Stimulated activated CD8-positive, alpha-beta memory T cell treated with anti-CD3 and anti-CD28 coated beads, Interleukin-7, amount 100 ng/mL, for 48 hours (primary cell): ENCODE measurements at places on chromosomes 5 and 9.

DNA sequence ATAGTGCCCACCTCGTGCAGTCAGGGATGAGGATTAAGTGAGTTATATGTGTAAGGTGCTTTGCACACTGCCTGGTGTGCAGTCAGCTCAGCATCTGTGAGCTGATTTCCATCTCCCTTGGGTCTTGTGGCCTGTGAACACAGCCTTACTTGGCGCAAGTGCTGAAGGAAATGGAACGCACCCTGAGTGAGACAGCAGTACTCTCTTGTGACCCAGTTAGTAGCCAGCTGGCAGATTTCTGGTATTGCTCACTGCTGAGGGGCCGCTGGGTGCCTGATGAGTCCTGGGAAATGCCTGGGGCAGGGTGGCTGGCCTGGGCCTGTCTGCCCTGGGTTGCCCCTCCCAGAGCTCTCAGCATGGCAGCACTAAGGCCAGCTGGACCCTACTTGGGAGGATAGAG, 90.9 kb upstream of the BOD1 start:
- DNase-seq = no peak

DNA sequence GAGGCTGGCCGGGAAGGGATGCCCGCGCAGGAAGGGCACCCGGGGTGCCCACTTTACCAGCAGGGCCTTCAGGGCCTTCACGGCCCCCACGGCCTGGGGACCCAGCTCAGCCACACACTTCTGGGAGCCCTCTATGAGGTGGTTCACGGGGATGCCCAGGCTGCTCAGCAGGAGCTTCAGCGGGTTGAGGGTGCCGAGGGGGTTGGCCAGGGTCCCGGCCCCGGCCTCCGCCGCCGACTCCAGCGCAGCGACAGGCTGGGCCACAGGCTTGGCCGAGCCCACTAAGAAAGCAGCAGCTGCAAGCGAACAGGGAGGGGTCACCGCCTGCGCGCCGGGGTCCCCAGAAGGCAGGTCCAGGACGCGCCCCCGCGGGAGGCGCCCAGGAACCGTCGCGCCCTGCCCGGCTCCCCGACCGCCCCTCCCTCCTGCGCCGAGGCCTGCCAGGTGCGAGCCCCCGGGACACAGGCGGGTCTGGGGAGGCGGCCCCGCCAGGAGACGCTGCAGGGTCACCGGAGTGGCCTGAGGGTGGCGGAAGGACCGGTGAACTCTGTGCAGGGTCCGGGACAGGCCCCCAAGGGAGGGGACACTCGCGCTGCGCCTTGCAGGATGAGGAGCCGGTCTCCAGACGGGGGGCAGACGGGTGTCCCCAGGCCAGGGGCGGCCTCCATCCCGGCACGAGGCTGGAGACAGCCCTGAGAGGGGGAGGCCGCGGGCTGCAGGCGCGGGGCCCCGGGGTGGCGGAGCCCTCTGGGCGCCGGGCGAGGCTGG, 572 bp downstream of the SCGB3A1 start:
- no peak for DNase-seq

- no peak for DNase-seq
Observed at GRCh38 chr5:14188778-14189177, 45.6 kb downstream of the TRIO start.

DNA sequence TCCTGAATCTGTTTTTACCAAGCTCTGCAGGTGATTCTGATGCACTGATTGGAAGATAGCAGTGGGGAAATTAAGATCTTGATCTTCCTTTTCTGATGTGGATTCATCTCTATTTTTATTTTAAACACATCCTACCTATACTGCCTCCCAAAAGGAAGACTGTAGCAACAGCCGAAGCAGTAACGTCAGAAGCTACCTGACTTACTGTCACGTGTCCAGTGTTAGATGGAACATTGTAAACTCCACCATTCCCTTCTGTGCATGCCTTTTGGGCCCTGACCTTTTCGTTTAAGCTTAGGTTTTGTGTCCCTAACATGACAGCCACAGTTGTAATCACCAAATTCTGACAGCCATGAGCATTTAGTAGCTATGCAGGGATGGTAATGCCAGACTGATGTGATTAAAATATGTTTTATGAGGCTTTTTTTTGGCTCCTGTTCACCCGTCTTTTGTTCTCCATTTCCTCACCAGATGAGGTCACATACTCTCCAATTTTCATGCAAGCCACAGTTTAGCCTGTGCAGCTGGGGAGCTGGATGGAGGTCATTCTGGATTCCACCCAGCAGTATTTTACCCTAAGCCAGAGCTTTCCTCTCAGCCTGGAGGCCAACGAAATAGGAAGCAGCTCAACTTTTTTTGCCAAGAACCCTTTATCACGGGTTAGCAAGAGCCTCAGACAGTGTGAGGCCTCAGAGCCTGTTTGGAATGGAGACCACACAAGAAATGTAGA, 15.6 kb upstream of the FOXD1 start:
- DNase-seq = no peak

DNA sequence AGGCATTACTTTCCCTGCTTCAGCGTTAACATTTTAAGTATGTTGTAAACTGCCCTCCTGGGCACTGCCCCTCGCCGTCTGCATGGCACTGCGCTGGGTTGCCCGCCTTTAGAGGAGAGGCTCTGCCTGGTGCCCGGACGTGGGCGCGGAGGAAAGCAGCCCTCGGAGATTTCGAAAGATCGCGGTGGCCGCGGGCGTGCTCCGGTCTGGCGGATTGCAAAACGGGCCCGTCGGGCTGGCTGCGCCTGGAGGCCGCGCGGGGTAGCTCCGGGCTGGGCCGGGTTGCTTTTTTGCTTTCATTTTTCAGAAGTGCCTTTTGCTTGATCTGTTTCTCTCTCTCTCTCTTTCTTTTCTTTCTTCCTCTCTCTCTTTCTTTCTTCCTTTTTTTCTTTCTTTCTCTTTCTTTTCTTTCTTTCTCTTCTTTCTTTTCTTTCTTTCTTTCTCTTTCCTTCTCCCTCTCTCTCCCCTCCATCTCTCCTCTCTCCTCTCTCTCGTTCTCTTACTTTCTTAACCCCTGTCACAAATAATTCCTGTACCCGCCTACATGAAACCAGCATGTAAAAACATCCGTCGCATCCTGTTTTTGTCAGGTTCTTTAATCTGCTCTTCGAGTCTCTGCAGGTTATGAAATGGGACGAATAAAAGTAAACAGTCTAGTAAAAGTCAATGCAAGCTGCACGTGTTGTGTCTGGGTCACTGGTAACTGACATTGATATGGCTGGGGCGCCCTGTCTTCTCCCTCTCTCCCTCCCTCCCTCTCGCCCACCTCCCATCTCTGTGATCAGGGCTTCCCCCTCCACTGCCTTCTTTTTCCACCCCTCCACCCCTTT, 1.7 kb downstream of the FST start:
- peak; percentile 43 for DNase-seq

- DNase-seq = no peak
Observed at GRCh38 chr9:75002422-75003023, 25.6 kb downstream of the CARNMT1 start.

DNA sequence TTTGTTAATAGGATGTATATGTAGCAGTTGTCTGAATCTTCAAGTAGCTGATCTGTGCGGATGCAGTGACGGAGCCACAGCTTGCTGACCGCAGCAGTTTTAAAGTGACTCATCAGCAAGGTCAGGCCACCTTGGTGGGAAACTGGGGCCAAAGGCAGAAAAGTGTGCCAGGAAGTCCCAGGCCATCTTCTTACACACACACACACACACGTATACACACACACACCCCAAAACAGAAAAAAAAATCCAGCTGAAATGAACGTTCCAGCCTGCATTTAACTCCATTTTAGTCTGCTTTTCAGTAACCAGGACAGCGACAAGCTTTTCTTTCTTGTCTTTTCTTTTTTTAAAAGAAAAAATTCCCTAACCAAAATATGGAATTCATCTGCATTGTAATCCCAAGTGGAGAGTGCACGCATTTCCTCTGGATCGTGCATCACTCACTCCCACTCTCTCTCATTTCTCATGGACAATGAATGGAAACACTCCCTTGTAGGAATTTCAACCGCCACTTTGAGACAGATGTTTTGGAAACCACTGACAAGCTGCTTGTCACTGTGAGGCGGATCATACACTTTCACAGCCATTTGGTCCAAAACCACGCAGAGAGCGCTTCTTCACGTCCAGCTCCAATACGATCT, 103.9 kb downstream of the LHFPL2 start:
- no peak for DNase-seq

GRCh38 chr5:24353016-24353415, 291.8 kb downstream of the CDH10 start:
- no peak for DNase-seq

- no peak for DNase-seq
Observed at GRCh38 chr9:120690372-120690771, 23.9 kb downstream of the MEGF9 start.

DNA sequence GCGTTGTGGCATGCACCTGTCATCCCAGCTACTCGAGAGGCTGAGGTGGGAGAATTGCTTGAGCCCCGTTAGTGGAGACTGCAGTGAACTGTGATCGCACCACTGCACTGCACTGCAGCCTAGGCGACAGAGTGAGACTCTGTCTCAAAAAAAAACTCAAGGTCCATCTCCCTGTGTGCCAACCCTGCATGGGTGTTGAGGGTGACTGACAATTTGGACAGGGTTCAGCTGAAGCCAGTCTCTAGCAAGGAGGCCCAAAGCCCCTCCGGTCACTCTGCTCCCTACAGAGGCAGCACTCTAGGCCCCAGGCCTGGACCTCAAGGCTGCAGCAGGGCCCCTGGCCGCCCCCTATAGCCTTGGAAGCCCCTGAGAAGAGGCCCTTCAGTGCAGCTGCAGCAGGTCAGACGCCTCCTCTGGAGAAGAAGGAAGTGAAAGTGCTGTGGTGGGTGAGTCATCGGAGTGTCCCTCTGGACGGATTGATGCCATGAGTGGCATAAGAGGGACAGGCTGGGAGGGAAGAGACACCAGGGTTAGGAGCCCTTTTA, 39.2 kb upstream of the NEK6 start:
- peak; percentile 51 for DNase-seq

- no peak for DNase-seq
Observed at GRCh38 chr9:5002811-5003210, 17.7 kb downstream of the JAK2 start.

- no peak for DNase-seq
Observed at GRCh38 chr5:32259033-32259432, 53.7 kb downstream of the MTMR12 start.

GRCh38 chr5:67934976-67935375, 280.6 kb upstream of the PIK3R1 start:
- no peak for DNase-seq

DNA sequence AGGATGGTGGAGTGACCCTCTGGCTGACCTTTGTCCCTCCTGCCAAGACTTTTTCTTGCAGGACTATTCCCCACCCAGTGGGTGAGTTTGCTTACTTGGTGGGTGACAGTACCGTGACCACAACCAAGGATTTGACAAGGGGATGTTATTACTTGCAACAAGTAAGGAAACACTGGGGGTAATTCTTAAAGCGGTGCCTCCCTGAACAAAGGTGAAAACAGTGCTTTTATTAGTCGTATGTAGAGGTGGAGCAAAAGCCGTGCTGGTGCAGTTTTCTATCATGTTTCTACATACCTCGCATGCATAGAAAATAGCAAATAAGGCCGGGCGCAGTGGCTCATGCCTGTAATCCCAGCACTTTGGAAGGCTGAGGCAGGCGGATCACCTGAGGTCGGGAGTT, 41.0 kb upstream of the KDM4C start:
- no peak for DNase-seq

DNA sequence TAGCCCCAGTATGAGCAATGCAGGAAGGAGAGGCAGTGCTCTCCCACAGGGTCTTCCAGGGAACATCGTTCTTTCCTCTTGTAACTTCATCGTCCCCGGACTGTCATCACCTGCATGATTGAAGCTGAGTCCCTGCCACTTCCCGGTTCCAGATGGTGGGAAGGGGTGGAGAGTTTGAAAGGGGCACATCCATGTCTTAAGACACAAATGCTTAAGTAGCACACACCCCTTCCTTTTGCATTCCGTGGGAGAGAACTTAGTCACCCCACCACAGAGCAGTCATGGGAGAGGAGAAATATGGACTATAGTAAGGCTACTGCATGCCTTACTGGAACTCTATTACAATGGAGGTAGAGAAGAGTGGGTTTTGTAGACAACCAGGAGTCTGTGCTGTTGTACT, 165.3 kb upstream of the GAS1 start:
- DNase-seq = no peak

DNA sequence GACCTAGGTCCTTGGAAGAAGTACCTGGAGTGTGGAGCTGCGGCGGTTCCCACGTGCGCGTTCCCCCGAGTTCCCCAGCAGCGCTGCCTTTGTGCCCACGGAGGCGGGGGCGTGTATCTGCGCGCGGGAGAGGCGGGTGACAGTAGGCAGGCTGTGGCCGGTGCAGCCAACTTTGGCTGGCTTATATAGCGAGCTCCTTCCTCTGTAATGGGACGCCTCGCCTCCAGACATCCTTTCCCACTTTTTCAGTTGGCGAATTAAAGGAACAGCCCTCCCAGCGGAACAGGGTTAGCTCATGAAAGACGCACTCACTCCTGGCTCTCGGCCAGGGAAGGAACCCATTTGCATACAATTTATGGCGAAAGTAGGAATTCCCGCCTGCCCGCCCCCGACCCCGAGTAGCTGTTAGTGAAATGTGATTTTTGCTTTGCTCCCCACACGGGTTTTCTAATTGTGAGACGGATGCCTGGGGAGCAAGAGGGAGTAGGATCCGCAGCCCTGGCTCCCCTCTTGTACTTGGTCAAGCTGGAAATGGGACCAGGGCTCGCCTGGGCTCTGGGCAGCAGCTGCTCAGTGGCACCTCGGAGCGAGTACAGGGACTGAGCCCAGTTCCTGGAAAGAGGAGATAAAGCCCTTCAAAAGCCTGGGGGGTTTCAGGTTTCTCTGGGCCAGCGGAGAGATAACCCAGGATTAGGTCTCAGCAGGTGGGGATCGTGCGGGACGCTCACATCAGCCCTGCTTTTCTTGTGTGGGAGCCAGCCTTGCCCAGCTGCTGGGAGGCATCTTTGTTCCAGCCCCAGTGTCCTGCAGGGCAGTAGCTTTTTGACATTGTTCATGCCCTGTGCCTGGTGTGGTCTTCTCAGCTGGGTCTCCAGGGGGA, at the start of gene TNC:
TNC (minus strand) TSS at position 159 of the 880 bp plus-strand sequence. CDS start 27,139 bp downstream, outside the sequence.
- DNase-seq = no peak
